ENCODE measurements at places on chromosomes 1 and 21.

- no peak for DNase-seq
Measured at GRCh38 chr1:3067671-3068563, 1.1 kb upstream of the PRDM16 start.

- no peak for DNase-seq
Measured at GRCh38 chr1:66553846-66554245, 19.9 kb downstream of the SGIP1 start.

GRCh38 chr1:27350663-27351540 lies 9.1 kb downstream of the SYTL1 start:
- DNase-seq: no peak

- DNase-seq: no peak
Measured at GRCh38 chr1:153293480-153293775, 19.3 kb downstream of the PGLYRP3 start.

DNA sequence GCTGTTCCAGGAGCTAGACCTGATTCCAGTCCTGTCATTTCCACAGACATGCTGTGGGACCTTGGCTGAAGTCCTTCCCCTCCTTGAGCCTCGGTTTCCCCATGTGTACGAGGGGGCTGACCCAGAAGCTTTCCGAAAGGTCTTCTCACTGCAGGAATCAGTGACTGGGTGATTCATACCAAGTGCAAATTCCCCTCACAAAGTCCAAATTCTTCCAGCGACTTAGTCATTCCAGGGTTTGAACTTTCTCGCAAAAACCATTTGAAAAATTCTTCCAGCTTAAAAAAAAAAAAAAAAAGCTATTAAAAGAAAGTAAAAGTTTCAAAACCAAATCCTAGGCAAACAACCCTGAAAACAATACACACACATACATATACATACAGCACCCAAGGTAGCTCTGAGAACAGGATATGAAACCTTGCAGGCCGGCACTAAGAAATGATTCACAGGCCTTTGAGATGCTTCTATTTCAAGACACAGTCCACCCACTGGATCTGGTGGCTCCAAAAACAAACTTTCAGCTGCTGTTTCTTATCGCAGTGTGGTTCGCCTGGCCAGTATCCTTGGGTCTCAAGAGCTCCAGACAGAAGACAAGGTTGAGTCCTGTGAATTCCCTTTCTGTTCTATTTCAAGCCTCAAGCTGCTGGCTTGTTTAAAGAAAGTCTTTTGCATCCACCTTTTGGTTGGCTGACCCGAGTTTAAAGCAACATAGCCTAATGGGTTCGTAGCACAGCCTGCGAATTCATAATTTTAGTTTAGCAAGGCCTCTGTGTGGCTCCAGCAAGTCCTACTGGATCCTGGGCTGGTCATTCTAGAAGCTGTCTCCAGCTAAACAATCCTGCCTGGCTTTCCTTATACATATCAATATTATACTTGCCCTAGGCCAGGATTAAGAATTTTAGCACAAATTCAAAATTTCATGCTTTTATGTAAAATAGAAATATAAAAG lies 18.0 kb upstream of the ID3 start:
- DNase-seq: no peak

- DNase-seq: no peak
Measured at GRCh38 chr1:12631571-12631970, 12.3 kb upstream of the AADACL4 start.

DNA sequence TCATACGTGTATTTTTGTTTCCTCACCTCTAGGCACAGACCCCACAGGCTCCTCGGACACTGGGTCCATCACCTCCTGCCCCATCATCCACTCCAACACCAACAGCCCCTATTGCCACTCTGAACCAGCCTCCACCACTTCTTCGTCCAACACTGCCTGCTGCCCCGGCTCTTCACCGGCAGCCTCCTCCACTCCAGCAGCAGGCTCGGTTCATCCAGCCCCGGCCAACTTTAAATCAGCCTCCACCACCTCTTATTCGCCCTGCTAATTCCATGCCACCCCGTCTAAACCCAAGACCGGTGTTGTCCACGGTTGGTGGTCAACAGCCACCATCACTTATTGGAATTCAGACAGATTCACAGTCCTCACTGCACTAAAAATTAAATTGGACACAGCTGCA lies 13.2 kb upstream of the TRAF5 start:
- no peak for DNase-seq

GRCh38 chr21:17777072-17777765 lies 41.9 kb downstream of the C21orf91 start:
- DNase-seq: no peak

DNA sequence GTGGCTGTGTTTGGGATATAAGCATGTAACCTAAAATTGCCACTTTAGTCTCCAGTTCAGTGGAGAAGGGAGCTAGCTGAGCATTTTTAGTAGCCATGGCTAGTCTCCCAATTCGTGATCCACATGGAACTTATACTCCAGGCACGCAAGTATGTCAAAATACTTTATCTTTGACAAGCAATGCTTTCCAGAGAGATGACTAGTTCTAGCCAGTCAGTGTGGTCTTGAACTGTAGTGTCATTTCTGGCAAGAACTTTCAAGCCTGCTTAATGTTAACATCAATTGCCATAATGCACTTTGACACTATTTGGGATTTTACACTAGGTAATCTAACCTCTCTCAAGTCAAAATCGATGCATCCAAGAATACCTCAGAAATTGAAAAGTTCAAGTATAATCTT lies 660.0 kb downstream of the PTPRC start:
- no peak for DNase-seq

- no peak for DNase-seq
Measured at GRCh38 chr21:40768056-40768455, 78.9 kb downstream of the DSCAM start.

GRCh38 chr1:217660353-217661062 lies 29.4 kb downstream of the SPATA17 start:
- no peak for DNase-seq

GRCh38 chr1:158089925-158090637 lies 90.6 kb upstream of the CD1D start:
- DNase-seq: no peak

GRCh38 chr1:150753416-150753815 lies 12.2 kb downstream of the CTSS start:
- no peak for DNase-seq

DNA sequence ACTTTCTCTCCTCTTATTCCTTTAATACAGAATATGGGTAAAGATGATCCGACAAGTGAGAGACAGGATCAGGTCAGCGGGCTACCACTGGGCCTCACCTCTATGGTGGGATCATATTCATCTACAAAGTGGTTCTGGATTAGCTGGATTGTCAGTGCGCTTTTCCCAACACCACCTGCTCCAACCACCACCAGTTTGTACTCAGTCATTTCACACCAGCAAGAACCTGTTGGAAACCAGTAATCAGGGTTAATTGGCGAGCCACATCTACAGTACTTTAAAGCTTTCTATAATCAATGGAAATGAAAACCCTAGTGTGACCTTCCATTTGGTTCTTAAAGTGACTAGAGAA lies 643 bp downstream of the NRAS start:
- no peak for DNase-seq

DNA sequence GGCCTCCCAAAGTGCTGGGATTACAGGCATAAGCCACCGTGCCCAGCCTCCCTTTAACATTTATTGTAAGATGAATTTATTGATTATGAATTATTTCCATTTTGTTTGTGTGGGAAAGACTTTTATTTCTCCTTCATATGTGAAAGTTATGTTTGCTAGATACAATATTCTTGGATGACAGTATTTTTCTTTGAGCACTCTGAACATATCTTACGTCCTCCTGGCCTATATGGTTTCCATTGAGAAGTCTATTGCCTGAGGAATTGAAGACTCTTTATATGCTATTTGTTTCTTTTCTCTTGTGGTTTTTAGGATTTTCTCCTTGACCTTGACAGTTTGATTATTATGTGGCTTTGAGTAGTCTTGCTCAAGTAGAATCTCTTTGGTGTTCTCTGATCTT lies 26.8 kb upstream of the HLX start:
- no peak for DNase-seq

DNA sequence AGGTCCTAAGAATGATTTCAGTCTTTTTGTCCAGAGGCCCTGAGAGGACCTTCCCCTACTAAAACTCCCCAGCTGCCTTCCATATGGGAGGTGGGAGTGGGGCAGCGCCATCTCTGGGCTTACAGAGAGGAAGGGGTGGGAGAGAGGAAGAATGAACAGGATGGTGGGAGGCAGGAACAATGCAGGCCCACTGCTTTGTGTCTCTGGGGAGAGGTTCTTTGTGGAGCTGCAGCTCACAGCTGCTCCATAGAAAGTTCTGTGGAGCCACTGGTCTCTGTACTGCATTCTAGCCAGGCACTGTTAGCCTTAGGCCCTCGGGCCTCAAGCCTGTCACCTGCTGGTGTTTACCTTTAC lies 43.6 kb upstream of the A3GALT2 start:
- no peak for DNase-seq

DNA sequence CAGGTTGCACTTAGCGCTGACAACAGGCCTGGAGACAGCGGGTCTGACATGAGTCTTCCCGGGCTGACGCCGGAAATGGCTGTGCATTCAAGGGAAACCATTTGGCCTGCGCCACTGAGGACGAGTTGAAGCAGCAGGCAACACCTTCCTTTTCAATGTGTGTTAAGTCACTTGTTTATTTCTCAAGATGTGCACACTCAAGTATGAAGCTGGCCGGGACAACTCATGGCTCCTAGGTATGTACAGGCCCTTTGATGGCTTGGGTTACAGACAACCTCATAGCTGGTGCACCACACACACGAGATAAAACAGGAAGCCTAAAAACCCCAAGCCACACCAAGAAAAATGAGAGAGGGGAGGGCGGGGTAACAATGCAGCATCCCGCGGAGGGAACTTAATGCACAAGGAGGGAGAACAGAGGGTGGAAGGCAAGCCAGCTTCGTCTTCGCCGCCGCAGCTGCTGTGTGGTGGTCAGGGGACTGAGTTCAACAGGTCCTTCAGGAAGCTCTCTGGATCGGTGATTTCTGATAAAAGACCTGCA lies 118.0 kb upstream of the IFFO2 start:
- peak; percentile 14 for DNase-seq

GRCh38 chr1:81819613-81820012 lies 18.9 kb downstream of the ADGRL2 start:
- DNase-seq: no peak

DNA sequence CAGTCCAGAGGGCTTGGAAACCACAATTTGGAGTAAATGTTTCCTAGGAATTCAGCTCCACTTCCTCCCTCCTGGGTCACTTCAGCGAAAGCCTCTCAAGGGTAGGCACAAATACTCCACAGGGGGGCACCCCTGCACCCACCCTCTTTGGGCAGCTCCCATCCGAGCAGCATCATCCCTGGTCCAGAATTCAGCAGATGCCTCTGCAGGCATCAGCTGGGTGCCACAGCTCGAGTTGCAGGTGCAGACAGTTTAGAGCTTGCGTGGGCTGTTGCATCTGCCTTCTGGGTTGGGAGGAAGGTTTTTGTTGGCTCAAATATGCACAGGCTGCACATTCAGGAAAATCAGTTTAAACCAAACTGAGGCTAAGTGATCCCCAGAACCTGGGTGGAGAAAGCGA lies 25.0 kb downstream of the KANK4 start:
- no peak for DNase-seq

DNA sequence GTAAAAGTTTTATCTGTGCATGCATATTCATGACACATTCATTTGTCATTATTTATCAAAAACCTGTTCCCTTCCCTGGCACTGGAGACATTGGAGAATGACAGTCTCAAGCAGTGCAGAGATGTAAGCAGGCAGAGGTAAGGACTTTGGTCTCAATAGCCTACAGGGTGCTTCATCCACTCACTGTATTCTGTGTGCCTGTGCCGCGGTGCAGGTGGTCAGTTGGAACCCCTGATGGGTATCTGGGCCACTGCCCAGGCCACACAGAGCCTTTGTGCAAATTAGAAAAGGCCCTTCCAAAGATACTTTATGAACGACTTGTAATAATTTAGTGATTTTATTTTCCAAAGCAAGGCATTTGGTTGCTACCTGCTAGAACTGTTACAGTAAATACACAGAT lies 44.0 kb downstream of the CDC42 start:
- DNase-seq: no peak

DNA sequence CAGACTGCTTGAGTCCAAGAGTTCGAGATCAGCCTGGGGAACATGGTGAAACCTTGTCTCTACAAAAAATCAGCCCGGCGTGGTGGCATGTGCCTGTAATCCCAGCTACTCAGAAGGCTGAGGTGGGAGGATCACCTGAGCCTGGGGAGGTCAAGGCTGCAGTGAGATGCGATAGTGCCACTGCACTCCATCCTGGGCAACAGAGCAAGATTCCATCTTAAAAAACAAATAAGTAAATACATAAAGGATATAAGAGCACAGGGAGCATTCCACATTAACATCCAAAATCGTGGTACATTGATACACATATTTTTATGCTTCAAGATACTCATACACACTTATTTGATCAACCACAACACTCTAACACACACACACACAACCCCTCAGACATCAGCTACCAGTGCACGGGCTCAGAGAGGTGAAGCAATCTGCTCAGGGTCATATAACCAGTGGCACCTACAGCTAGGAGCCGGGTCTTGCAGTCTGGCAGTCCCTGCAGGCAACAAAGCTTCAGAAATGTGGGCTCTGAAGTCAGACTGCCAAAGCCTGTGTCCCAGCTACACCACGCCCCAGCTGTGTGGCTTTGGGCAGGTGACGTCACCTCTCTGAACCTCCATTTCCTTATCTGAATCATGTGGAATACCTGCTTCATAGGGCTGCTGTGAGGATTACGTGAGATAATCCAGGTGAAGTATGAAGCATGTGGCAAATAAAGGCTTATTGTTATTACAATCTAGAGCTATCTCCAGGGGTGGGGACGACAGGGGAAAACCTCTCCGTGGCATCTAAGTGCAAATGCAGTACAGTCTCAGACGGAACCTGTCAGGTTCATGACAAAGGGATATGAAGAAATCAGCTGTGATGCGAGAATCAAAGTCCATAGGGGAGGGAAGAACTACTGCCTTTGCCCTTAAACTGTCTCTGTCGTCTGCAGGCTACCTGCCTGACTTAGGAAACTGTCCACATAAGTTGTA lies 4.8 kb upstream of the CRYBG2 start:
- peak; percentile 31 for DNase-seq

DNA sequence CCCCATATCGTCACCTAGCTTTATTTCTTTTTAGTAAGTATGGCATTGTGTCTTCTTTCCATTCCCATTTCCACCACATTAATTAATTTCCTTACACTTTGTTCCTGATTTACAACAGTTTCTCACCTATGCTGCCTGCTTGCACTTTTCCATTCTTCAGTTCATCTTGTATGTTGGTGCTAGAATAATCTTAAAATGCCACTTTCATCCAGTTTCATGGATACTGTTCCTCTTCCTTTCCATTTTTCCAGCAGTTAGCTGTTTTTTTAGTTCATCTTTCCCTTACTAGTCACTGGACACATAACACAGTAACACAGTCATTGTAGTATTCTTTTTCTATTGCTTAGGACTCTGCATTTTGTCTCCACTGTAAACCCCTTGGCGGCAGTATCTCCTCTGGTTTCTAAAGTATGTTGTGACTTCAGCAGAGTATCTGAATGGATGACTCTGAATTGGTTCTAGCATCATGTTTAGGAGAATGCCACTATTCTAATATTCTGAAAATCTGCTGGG lies 2.1 kb downstream of the CDC7 start:
- no peak for DNase-seq

- DNase-seq: no peak
Measured at GRCh38 chr1:29736582-29737188, 500.4 kb downstream of the PTPRU start.

GRCh38 chr1:45753248-45754037 lies 3.0 kb upstream of the IPP start:
- no peak for DNase-seq

Data from stimulated activated CD4-positive, alpha-beta T cell treated with anti-CD3 and anti-CD28 coated beads, Interleukin-12 subunit alpha, Interleukin-12 subunit beta, amount 100 ng/mL, for 4 hours (primary cell).